Fibroblast of villous mesenchyme (primary cell): ENCODE measurements at places on chromosomes 4 and X. TPM values are rescaled to one million over a fixed set of nuclear protein-coding genes. Genes with fewer than 3 reads are reported as not detected.
A peak's percentile ranks its signal among the peaks of the same experiment; 100 is the strongest.

REELD1 gene
- total RNA-seq = not detected in 2 replicates

SMARCA1 gene
- total RNA-seq = 64.7 and 93.3 TPM in 2 replicates

EREG gene
- 1.3 and 5.2 TPM in 2 replicates for total RNA-seq

RAB39B gene
- under 0.01 and 0.43 TPM in 2 replicates for total RNA-seq

DNA sequence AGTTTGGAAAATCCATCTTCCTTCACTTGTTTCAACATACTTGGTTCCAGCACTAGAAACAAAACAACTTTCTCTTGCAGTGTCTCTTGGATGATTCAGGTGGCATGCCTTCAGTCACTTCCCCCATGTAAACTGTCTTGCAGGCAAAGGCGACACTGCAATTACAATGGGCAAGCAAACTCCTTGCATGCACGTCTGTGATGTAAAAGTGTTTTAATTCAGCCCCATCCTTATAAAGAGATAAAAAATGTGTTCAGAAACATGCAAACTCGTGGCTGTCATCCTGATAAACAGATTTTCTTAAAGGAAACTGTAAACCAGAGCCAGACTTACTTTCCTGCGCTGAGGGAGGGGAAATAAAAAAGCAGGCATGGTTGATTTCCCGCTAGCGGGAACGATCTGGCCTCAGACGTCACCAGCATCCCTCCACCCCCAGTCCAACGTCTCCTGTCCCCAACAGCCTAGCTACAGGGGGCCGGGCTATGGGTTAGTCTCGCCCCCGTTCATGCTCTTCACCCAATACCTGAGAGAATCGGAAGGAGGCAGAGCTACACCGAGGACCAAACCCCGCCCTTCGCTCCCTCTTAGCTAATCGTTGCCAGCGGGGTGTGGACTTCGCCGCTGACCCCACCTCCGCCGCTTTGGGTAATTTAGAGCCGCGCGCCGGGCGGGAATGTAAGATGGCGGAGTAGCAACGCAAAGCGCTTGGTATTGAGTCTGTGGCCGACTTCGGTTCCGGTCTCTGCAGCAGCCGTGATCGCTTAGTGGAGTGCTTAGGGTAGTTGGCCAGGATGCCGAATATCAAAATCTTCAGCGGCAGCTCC is at the start of gene PRPS1:
Gene PRPS1, plus strand, starts transcription at position 673 of the 824 bp plus-strand sequence. Its CDS starts 119 bp downstream, at position 792.
- peak; percentile 94 for DNase-seq

- no peak for DNase-seq
Measured at GRCh38 chr4:113687067-113687718, 74.3 kb downstream of the CAMK2D start.

DNA sequence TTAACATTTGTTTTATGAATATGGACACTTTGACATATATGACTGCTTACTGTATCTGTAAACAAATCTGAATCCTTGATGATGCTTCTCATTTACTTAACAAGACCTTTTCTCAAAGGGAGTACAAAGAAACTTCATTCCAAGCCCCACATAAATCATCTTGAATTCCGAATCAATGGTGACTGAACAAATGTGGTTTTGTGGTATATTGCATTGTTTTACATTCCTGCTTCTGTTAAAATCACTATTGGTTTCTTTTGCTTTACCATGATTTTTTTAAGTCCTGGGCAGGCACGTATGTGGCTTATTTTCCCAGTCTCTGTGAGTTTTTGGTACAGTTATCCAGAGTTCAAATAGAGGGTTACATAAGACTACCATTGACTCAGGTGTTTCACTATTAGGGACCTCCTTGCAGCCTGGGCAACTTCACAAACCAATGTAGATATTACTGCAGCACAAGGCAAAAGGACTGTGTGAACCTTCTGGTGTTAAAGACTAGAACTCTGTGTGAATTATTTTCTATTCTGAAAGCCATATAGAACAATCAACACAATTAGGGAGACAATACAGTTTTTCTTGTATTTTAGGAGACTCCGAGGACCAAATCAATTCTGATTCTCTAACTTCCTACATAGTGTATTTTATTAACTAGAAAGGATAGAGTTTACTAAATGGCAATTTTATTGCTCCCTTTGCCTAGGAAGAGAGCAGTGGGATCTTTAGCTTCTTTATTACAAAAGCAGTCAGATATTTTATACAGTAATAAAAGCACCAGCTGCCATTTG is 196.4 kb downstream of the GALNTL6 start:
- no peak for DNase-seq

DNA sequence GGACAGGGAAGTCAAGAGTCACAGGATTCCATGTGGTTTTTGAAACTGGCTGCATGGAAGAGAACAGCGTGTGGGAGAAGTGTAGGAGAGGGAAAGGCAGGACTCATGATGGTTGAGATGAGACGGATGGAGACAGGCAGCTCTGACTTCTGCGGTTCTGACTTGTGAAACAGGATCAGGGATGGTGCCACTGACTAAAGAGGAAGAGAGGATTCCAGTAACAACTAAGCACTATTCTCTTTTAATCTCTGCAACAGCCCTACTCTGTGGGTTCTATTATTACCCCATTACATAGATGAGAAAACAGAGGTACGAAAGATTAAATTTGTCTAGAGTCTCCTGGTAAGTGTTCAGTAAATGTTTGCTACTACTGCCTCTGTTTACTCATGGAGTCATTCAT is 156.3 kb downstream of the CBR4 start:
- no peak for DNase-seq

DNA sequence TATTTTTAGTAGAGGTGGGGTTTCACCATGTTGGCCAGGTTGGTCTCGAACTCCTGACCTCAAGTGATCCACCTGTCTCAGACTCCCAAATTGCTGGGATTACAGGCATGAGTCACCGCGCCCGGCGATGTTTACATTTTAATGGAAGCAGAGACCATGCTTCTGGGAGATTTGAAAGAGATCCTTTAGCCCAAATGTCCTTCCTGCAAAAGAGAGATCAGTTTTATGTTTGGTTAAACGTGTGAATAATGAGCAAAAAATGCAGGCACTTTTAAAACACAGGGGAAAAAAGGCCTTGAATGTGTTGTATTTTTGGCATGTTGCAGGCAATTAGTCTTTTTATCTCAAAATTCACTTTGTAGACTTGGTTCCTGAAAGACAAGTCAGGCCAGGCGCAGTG is 95.8 kb upstream of the ELOVL6 start:
- DNase-seq = peak; percentile 38

DNA sequence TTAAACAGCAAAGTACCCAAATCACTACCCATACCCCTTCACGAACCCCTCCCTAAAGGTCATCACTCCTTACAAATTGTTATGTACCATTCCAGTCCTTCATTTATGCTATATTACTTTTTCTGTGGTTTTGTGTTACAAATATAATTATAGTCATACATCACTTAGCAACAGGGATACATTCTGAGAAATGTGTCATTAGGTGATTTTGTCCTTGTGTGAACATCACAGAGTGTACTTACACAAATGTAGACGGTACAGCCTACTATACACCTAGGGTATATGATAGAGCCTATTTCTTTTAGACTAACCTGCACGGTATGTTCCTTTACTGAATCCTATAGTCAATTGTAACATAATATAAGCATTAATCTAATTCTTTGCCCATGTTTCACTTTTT is 61.9 kb downstream of the ASB9 start:
- DNase-seq = no peak

DNA sequence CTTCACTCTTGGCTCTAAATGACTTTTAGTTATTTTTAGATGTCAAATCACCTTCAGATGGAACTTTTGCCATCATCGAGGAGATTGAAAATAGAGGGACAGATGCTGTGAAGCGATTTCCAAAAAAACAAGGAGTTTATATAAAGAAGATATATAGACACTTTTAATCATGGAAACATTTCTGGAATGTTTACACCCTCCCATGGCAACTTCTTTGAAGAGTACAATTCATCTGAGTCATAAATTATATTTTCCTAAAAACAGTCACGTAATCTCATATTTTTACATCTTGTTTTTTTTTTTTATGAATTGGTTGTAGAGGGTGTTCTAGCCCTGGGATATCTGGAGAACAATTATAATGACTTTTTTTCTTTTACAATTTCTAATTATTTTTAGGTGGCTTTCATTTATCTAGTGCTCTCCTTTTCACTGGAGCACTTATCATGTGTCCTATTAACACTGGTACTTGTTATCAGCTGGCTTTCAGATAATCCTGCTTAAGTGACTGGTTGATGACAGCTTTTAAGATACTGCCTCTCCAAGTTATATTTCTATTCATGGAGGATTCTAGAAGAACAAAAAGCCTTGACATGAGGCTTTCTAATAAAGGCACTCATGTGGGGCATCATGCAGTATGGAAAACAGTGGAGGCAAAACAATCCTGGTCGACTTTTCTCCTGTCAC is 24.9 kb downstream of the PCDH7 start:
- no peak for DNase-seq

DNA sequence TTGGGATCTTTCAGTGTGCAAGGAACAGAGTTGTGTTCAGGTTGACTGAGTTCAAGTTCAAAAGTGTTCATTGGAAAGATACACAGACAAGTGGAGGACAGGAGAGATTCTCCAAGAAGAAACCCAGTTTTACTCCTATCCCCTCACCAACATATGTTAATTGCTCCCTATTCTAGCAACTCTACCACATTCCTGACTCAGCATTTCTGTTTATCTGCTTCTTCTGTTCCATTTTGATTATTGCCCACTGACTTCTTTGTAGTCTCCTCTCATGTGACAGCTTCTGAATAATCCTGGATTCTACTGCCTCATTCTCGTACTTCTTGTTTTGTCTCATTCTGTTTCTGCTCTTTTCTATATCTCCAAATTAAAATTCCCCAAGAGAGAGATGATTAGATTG is 15.8 kb upstream of the SPANXC start:
- DNase-seq = no peak

GRCh38 chr4:82042042-82042441 is 331.7 kb downstream of the HNRNPD start:
- DNase-seq = no peak

GRCh38 chr4:88015659-88016295 is 8.3 kb downstream of the PKD2 start:
- no peak for DNase-seq
